ENCODE measurements at places on chromosomes 1 and 21.
A peak's percentile ranks its signal among the peaks of the same experiment; 100 is the strongest.

- no peak for DNase-seq
Measured at GRCh38 chr1:1407636-1408318, 684 bp upstream of the MRPL20 start.

DNA sequence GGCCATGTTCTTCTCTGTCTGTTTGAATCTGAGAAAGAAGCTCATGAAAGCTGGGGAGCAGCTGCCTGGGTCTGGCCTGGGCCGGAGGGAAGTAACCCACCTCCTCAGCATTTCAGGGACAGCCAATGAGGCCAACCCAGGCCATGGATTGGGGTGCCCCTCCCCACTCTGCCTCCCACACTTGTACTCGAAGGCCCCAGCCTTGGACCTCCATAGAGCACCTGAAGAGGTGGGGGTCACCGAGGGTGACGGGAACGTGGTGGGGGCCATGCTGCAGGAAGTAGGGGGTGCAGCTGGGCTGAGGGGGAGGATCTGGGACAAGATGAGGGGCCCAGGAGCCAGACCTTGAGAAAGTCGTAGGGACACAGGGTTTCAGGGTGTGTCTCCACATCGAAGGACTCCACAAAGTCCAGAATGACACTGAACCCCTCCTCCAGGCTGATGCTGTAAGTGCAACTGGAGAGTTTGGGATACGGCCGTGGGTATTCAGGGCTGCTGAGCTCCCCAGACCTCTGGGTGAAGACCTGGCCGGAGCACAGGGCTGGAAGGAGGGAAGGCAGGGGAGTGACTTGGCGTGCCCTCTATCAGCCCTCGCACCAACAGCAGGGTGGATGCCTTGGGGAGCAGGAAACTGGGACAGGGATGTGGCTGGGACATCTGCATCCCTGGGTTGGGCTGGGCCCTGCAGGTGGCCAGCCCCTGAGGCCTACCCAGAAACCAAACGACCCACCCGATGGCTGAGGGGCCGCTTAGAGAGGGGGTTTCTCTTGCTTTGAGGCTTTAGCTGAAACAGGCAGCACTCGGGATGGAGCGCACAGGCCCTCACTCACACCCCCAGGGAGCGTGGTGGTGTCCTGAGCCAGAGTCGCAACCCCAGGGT, 3.8 kb downstream of the MASP2 start:
- DNase-seq: no peak

GRCh38 chr21:38712664-38713063, 93.1 kb upstream of the ETS2 start:
- no peak for DNase-seq

DNA sequence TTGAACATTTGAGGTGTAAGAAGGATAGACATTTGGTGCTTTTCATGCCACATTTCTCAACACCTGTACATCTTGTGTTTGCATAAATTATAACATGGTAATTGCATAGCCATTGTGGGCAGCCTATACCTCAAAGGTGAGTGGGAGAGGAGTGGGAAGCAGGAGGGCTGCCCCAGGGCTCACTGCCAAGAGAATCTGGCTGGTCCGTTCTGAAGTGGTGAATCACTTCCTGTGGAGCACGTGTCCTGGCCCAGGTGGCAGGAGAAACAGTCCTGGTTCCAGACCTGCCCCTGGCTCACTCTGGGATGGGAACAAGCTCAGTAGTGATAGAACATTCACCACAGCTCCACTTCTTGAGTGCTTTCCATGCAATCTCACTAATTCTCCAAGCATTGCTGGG, 11.6 kb upstream of the OLFML2B start:
- DNase-seq: no peak

DNA sequence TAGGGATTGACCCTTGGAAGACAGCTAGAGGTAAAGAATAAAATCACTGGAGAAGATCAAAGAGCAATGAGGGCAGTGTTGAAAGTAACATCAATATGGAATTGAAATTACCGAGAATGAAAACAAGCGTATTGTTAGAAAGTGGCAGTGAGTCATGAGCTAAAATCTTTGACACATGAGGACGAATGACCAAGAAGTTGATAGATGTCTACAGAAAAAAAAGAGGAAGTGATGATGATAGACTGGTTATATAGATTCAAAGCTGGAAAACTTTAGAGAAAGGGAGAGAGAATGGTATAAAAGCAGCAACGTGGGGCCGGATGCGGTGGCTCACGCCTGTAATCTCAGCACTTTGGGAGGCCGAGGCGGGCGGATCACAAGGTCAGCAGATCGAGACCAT, 12.5 kb upstream of the DNM3 start:
- no peak for DNase-seq

- DNase-seq: no peak
Measured at GRCh38 chr21:33848249-33848953, 67.2 kb downstream of the ATP5PO start.

DNA sequence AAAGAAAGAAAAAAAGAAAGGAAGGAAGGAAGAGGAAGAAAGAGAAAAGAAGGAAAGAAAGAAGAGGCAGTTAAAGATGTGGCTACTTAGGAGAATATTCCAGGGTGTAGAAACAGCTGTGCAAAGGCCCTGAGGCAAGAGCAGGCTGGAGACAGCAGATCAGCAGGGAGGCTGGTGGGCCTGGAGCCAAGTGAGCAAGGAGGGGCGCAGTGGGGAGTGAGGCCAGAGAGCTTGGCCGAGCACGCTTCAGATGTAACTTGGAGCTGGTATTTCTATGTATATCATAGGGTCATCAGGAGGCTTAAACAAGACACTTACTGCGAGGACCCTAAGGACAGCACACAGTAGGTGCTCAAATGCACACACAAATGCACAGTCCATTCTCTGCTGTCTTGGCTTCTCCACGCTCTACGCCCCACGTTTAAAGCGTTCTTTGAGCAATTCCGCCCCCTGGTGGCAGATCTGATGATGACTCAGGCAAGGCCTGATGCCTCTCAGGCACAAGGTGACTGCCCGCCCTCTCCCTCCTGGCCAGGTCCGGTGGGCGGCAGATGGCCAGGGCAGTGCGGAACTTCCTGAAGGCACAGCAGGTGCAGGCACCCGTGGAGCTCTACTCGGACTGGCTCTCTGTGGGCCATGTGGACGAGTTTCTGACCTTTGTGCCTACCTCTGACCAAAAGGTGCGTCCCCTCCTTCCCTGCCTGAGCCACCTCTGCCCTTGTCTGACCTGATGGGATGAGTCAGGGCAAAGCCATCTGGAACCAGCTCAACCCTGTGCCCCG, 11.9 kb upstream of the PADI3 start:
- peak; percentile 79 for DNase-seq

All from activated naive CD8-positive, alpha-beta T cell treated with anti-CD3 and anti-CD28 coated beads, Interleukin-2, amount 50 U/mL, for 16 hours (primary cell).